Fibroblast of skin of back (primary cell): ENCODE measurements at places on chromosomes 2 and 18.

DNA sequence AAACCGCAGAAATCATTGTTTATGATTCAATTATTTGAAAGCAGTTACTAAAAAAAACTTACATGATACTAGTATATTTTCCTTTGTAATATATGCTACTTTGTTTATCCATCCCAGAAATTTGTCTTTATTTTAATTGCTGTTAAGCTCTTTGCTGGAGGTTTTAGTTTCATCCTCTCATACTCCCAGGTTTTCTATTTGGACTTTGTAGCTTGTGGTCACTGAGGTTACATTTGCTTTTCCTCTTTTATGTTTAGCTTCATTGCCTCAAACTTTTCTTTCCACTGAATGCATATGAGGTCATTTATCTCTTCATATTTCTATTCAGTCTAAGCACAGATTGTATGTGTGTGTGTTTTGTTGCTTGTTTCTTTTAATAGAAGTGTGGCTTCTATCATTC lies 89.9 kb downstream of the ERBB4 start:
- no peak for DNase-seq

DNA sequence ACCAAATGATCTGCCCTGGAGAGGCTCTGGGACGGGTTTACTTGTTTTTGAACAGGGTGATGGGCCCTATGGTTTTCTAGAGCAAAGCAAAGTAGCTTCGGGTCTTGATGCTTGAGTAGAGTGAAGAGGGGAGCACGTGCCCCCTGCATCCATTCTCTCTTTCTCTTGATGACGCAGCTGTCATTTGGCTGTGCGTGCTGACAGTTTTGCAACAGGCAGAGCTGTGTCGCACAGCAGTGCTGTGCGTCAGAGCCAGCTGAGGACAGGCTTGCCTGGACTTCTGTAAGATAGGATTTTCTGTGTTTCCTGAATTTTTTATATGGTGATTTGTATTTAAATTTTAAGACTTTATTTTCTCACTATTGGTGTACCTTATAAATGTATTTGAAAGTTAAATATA lies 11.9 kb downstream of the ACKR3 start:
- no peak for DNase-seq

DNA sequence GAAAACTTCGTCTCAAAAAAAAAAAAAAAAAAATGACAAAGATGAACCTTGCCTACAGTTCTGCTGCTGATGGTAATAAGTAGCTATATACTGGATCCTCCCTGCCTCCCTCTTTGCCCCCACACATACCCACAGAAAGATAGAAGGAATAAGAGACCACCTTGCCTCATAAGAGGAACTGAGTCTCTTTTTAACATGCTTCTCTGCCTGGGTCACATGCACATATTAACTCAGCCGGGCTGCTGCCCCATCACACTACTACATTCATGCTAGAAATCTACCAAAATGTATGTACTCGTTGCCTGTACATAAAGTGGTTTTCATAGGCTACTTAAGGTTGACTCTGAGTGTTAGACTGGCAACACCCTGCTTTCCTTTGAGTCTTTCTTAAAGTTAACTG lies 78.9 kb upstream of the B3GNT2 start:
- no peak for DNase-seq

DNA sequence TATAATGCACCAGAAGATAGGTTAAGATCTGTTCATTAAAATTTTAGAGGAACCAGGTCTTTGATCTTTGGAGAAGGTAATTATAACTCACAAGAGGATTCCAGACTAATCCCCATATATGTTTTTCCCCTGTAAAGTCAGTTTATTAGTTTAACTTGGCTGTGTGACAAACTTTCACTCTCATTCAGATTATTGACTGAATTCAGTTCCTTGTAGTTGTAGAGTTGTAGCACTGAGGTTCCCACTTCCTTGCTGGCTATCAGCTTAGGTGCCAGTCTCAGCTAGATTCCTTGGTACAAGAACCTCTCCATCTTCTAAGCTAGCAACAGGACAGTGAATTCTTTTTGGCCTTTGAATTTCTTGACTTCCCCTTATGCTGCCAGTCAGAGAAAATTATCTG lies 19.1 kb downstream of the REG1A start:
- DNase-seq: no peak

GRCh38 chr2:233404222-233404621 lies 49.9 kb downstream of the DGKD start:
- peak; percentile 38 for DNase-seq

- no peak for DNase-seq
Measured at GRCh38 chr2:83464444-83464843, 994.6 kb downstream of the SUCLG1 start.

- DNase-seq: no peak
Measured at GRCh38 chr18:513826-514530, 13.5 kb upstream of the COLEC12 start.

DNA sequence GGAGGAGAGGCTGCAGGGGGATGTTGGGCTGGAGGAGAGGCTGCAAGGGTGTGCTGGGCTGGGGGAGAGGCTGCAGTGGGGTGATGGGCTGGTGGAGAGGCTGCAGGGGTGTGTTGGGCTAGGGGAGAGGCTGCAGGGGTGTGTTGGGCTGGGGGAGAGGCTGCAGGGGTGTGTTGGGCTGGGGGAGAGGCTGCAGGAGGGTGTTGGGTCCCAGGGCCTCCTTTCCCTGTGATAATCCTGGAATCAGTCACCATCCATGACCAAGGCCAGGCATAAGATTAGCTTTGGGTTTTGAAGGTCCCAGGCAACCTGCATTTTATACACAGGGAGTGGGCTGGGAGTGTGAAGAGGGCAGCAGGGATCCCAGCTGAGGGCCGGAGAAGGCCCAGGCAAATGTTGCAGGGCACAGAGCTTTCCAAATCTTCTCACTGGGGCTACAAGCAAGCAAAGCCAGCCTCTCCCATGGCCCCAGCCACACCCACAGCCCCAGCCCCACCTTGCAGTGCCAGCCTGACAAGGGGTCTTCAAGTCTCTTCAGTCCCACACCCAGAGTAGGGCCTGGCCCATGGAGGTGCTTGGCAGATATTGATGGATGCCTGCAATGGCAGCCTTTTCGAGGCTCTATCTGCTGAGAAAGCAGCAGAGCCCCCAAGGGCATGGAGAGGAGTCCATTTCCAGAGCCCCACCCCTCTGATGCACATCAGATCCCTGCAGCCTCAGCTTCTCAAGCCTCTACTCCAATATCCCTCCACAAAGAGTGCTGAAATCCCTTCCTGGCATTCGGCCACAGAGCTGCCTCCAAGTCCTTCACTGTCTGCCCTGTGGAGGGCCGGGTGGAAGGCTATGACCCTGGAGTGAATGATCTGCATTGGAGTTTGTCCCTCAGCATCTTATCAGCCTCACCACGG lies 50.3 kb upstream of the GLI2 start:
- DNase-seq: no peak

DNA sequence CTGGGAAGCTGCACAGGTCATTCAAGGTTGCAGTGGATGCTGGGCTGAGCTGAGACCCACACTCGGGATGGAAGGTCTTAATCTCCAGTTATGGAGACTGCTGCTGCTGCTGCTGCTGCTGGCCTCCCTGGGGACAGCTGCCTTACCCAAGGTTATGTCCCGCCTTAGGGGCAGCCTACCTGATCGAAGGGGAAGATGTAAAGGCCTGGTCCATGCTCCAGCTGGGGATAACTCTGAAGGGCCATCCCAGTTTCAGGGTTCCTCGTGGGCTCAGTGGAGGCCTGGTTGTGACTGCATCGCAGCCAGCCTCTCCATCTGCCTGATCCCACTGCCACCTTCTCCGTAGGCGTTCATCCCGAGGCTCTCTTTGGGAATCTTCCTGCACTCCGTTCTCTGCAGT lies 33.0 kb downstream of the RHOB start:
- no peak for DNase-seq

GRCh38 chr2:169173876-169174275 lies 104.5 kb downstream of the DHRS9 start:
- DNase-seq: peak; percentile 1

- DNase-seq: peak; percentile 43
Measured at GRCh38 chr2:241636182-241637017, 558 bp downstream of the THAP4 start.

DNA sequence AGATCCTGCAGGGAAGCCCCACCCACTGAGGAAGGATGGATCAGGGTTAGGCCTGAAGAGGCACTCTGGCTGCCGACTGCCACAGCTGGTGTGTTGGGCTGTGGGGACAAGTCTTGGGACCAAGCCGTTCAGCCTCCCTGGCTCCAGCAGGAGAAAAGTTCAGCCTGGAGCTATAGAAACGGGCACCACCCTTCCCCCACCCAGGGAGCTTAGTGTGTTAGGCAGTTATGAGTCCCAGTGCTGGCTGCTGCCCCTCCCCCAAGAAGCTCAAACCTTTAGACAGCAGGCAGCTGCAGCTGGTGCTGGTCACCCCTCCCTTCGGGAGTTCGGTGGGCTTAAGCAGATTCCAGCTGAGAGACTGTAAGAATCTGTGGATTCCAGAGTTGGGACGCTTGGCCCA lies 447.1 kb upstream of the HS6ST1 start:
- DNase-seq: no peak

DNA sequence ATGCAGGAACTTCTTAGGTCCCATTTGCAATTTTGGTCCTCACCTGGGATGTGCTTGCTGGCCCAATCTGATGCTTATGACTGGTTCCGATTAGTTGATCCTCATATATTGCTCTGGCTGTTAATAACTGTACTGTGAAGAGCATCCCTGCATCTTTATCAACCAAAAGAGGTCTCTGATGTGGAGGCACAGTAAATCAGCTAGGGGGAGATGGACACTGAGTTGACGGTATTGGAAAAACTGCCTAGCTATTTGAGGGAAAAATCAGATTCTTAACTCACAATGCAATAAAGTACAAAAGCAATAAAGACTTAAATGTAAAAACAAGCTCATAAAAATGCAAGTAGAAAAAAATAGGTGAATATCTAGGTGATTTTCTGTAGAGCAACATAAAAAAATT lies 188.0 kb upstream of the TCF4 start:
- DNase-seq: no peak

GRCh38 chr18:48100165-48100575 lies 169.7 kb upstream of the SMAD2 start:
- no peak for DNase-seq

- no peak for DNase-seq
Measured at GRCh38 chr18:79884294-79884962, 67.0 kb downstream of the SLC66A2 start.

- peak; percentile 49 for DNase-seq
Measured at GRCh38 chr2:102473020-102473419, at the start of gene SLC9A4. Gene SLC9A4 (plus strand): TSS chr2:102473226. CDS start chr2:102473760, 534 bp downstream.

DNA sequence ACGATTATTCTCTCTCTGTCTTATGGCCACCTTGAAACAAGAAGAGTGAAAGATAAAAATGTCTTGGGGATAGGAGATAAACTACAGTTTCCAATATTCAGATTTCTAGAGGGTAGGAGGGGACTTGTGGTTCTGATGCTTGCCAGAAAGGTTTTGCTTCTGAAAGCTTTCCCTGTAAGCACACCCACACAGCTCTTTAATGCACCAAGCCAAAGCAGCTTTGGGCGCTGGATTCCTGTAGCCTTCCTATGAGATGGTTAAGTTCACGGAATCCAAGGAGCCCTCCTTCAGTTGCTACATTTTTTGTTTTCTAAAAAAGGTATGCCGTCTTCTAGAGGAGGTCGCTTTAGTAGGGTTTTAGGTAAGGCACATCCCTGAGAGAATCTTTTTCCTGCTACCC lies 4.9 kb downstream of the LRRTM1 start:
- no peak for DNase-seq

- DNase-seq: no peak
Measured at GRCh38 chr2:50611351-50611871, 420.5 kb downstream of the NRXN1 start.

- DNase-seq: no peak
Measured at GRCh38 chr2:174641168-174641567, 43.6 kb upstream of the WIPF1 start.

DNA sequence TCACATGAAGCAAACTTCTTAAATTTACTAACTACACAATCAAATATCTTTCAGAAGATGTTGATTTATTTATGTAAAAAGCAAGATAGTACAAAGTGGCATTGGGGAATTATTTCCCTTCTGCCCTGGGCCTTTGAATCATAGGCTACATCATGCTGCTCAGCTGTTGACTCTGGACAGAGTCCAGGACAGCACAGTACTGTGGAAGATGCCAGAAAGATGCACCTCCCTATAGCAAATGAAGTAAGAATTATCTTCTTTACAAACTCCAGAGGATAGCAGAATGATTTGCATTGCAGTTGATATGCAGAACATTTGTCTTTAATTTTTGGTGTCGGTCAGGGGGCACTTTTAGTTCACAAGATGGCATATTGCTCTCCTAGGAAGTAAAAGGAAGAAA lies 1354.5 kb upstream of the ZEB2 start:
- DNase-seq: peak; percentile 81

- DNase-seq: no peak
Measured at GRCh38 chr2:235232449-235233433, 261.1 kb upstream of the AGAP1 start.

DNA sequence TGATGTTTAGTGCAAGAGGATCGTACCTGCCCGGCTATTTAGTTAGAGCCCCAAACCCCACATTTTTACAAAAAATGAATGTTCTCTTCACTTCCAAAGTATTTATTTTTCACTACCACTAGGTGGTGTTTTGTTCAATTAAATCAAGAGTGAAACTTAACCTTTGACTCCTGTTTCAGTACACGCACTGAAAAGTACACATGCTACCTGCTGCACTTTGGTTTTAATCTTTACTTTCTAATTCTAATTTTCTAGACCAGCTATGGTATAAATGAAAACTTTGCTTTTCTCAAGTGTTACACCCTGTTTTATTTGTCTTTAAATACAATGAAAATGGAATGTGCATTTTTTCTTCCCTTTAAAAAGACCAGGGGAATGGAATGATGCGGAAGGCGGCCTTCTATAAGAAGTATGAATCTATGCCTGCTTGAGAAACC lies 31.4 kb upstream of the CHN1 start:
- DNase-seq: peak; percentile 33

DNA sequence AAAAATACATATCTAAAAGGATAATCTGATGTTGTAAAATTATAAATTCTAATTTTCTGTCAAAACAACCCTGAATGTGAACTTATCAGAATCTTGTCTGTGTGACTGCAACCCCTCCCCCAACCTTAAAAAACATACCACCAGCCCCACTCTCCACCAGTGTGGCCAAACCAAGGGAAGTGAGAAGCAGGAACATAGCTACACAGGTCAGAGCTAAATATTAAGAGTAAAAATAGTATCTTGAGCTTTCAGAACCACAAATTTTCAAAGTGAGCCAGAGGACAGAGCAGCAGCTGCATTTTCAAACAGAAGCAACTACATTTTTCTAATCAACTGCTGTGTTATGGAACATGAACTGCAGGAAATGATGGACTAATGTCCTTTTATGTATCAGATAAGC lies 156.7 kb downstream of the SLC4A10 start:
- DNase-seq: no peak

DNA sequence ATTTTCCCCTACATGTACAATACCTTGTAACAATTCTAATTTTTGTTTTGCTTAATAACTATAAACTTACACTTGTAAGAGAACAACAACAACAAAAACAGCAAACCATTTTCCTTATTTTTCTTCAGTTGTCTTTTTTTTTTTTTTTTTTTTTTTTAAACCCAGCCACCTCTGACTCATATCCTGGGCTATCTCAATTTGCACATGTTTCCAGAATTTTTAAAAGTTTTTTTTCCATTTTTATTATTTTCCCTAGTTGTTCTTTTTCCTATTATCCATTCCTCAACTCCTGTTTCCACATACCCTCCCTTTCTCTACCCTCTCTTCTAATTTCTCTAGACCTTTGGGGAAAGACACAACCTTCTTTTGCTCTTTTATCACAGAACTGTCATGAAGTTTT lies 112.5 kb downstream of the EFEMP1 start:
- peak; percentile 7 for DNase-seq
